ENCODE measurements at places on chromosomes 2 and 18.
A peak's percentile ranks its signal among the peaks of the same experiment; 100 is the strongest.

DNA sequence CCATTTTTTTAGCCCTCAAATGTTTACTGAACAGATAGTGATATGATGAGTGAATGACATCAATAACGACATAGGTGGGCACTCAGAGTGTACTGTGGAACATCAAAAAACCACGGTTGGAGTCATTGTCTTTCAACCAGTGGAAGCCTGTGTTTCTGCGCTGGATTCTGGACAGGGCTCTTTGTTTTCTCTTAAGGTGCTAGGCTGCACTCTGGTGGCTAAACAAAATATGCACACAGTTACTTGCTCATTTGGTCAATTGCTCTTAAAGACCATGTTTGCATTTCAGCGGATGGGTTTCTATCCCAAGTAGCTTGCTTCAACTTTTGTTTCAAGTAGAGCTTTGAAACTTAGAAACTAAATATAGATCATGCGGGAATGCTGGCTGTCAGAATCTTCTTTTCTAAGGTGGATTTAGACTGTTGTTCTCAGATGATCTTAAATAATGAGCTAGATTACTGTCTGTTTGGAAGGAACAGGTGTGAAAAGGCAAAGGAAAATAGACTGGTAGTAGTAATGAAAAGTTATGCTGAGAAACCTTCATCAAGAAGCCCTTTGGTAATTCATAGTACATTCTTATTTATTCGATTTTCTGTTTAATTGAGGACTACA is 48.5 kb upstream of the LYPD6B start:
- DNase-seq: peak; percentile 94

DNA sequence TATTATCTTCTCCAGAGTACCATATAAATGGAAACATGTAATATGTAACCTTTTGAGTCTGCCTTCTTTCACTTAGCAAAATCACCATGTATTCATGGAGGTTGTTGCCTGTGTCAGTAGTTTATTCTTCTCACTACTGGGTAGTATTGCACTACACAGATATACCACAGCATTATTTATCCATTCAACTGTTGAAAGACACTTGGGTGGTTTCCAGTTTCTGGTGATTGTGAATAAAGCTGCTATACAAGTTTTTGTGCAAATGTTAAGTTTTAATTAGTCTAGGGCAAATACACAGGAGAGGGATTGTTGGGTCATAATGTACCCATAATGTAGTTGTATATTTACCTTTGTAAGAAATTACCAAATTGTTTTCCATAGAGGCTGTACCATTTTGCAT is 29.6 kb upstream of the RPRD1A start:
- DNase-seq: no peak

GRCh38 chr18:60838677-60839076 is 466.1 kb upstream of the MC4R start:
- no peak for DNase-seq

GRCh38 chr2:3705782-3706181 is 2.4 kb downstream of the DCDC2C start:
- no peak for DNase-seq

DNA sequence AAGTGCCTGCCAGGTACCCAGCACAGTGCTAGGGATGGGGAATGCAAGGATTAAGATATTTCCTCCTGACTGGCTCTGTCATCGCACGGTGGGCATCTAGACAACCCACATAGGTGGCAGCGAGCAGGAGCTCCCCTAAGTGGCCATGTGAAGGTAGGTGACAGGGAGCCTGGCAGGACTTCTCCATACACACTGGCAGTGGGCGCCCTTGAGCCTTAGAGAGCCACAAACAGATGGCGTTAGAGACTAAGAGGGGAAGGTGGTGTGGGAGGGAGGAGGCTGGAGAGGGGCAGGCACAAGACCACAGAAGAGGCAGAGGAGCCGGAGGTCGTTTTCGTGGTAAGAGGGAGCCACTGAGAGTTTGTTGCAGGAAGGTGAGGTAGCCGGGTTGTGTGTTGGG is 15.2 kb downstream of the PRELID3A start:
- DNase-seq: peak; percentile 16

GRCh38 chr18:68848242-68848641 is 50.4 kb downstream of the CCDC102B start:
- DNase-seq: no peak

All from kidney (tissue), 22 donors.